ENCODE measurements at places on chromosomes 4 and X. TPM values are rescaled to one million over a fixed set of nuclear protein-coding genes. Genes with fewer than 3 reads are reported as not detected.

DNA sequence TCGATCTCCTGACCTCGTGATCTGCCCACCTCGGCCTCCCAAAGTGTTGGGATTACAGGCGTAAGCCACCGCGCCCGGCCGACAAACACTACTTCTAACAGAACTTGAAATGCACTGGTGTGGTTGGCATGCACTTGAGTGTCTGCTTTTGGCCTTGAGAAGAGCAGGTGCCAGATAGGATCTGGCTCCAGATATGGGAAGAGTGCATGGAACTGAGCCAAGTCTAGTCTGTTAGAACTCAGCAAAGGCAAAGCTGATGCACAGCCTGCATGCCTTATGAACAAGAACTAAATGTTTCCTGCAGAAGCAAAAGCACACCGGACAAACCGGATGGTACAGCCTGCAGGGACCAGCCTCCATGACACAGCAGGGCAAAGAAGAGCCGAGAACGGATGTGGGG is 35.1 kb upstream of the TBL1X start:
- DNase-seq: no peak

GRCh38 chr4:2363951-2364653 is 54.3 kb downstream of the ZFYVE28 start:
- no peak for DNase-seq

- no peak for DNase-seq
Observed at GRCh38 chr4:60809486-60809800, 390.7 kb upstream of the ADGRL3 start.

DNA sequence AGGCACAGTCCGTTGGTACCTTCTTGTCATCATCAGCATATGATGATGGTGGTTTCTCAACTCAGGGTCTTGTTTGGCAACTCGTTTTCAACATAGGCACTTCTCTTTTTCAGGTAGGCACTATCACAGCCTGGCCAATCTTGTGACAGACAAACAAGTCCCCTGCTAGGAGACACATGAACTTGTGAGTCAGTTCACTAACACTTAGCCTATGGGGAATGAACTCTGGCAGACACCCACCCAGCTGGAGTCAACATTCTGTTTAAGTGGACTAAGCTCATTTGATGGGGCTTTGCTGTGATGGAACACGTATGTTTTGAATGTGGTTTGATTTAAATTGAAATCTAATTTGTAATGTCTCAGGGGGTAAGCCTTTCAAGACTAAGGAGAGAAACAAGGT is 100.7 kb upstream of the MAMLD1 start:
- no peak for DNase-seq

DNA sequence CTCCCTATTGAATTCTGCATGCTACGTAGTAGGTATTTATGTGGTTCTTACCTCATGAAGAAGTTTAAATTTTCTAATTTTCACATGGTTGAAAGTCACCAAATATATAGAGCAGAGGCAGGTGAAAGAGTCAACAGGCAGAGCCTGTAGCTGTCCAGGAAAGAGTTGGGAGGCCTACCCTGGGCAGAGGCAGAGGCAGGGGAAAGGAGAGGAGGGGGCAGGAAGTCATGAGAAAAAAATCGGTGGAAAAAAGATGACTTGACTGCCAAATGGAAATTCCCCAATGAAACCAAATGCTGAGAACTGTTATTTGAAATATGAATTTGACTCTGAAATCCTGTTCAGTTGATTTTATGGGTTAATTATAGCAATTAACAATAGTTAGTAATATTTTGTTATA is 23.1 kb upstream of the GPR34 start:
- DNase-seq: no peak

DNA sequence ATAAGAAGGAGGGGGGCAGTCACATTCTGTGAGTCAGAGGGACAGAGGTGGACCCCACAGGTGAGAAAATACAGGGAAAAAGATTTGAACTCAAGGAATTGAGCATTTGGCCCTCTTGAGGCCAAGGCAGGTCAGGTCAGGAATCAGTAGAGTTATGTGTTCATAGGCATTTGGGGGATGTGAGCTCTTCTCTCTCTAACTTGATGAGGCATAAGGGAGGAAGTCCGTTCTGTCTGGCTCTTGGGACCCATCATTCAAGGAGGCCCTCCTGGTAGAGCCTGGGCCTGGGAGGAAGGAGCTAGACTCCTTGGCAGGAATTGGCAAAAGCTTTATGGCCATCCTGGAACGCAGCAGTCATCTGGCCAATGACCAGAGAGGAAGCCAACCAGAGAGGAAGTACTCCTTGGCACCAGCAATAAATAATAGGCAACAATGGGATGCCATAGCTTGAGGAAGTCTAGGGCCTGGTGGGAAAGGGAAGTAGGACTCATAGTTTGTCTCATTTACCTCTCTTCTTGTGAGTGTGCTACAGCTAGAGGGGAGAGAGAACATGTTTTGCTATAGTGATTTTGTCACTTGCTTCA is 53.0 kb downstream of the MSN start:
- DNase-seq: no peak

GRCh38 chr4:156962528-156962974 is 9.0 kb downstream of the PDGFC start:
- DNase-seq: peak; percentile 73

The NKX6-1 gene
- total RNA-seq: not detected

The TBC1D25 gene
- total RNA-seq: 10.7 TPM

The ITM2A gene
- 6.3 TPM for total RNA-seq

The TDO2 gene
- total RNA-seq: not detected

The RENBP gene
- 0.92 TPM for total RNA-seq
